ENCODE measurements at places on chromosomes 1 and 21.
A peak's percentile ranks its signal among the peaks of the same experiment; 100 is the strongest.

DNA sequence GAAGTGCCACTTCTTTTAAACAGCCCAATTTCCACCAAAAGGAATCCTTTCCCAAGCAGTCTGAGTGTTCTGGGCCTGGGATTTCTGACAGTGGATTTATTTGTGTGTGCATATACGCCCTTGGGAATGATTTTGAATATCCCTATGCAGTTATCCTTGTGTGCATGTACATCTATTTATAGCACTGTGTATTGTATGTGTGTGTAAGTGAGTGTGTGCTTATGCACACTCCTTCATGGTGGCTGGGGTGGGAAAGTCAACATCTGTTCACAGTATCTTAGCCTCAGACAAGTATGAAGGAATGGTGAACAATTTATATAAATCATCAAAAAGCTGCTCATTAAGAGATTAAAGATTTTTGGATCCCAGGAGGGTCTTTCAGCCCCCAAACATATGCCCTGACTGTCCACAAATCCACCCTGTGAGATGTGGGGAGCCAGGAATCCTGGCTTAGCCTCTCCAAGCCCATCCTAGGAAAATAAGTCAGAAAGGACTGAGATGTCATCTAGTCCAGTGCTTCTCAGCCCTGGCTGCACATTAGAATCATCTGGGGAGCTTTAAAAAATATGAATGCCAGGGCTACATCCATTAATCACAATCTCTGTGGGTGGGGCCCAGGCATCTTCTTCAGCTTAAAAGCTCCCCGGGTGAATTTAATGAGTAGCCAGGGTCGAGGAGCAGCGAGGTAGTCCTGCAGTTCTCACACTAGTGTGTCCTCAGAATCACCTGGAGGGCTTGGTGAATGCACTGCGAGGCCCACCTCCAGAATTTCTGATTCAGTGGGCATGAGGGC lies 101.4 kb downstream of the PLXNA2 start:
- no peak for DNase-seq

GRCh38 chr1:47579809-47580208 lies 142.0 kb downstream of the FOXD2 start:
- DNase-seq, result no peak

GRCh38 chr1:87435484-87435883 lies 106.8 kb downstream of the LMO4 start:
- no peak for DNase-seq

DNA sequence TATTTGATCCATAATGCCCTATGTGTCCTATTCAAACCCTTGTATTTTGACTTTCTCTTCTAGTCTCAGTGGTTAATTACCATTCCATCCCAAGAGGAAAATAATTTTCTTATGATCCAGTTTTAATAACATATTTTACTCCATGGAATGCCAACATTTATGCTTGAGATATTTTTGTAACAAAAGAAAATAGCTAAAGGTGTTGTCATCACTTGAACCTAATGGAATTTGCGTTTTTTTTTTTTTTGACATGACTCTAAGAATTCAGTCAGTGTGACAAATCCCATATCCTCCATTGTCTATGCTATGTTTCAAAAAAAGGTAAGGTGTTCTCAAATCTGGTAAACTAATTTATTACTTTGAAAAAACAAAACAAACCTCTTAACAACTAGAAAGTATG lies 324.1 kb upstream of the ADAMTS5 start:
- DNase-seq, result peak; percentile 9

DNA sequence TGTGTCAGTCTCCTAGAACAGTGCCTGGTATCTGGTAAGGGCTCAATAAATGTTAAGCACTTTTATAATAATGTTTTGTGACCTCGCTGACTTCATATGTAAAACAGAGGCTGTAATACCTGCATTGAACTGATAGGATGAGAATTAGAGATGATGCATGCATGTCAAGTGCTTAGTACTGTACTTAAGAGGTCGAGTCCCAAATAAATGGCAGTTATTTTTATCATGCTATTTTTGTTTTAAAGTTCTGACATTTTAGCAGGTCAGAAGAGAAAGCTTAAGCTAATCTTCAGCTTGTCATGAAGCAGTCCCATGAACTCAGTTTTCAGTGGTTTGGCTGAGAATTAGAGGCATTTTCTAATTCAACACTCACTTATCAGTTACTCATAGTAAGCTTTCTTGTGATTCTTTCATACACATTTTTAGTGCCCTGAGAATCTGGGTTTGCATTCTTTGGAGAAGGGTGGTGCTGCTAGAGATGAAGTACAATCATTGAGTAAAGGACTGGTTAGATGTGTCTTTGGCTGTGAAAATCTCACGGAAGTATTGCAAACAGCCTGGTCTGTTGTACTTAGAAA lies 75.7 kb upstream of the RAVER2 start:
- DNase-seq, result no peak

DNA sequence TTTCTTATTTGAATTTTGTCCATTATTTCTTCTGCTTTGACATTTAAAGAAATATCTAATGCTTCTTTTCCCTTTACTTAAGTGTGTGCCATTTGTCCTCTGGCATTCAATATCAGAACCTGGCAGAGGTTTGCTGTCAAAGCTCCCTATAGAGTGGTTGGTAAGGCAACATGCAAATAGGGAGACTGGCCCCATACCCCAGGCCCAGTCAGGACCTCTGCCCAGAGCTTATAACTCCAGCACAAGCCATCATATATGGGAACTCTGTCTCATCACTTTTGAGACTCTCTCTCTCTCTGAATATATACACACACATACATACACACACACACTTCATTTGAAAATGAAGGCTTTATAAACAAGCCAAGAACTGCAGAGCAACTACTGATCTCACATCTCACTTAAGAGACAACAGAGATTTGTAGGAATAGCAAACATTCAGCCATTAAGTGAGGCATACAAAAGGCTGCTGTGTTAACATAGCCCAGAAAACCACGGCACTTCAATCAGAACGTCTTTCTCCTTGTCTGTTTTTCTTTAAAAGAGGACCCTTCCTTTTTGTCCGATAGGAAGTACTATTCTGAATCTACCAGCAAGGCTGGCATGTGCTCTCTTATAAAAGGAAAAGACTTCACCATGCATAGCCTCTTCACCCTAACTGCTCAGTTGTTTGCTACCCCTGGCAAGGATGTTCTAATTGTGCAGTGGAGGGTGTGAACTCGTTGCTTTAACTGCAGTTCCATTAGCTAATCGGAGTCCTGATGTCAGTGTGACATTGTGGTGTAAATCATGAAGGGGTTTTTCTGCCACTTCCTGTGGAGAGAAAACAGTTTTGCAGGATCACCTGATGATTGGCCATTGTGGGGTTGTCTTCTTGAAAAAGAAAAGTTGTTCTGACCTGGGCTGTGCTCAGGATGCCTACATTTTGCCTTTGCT lies 101.7 kb downstream of the NR5A2 start:
- no peak for DNase-seq

DNA sequence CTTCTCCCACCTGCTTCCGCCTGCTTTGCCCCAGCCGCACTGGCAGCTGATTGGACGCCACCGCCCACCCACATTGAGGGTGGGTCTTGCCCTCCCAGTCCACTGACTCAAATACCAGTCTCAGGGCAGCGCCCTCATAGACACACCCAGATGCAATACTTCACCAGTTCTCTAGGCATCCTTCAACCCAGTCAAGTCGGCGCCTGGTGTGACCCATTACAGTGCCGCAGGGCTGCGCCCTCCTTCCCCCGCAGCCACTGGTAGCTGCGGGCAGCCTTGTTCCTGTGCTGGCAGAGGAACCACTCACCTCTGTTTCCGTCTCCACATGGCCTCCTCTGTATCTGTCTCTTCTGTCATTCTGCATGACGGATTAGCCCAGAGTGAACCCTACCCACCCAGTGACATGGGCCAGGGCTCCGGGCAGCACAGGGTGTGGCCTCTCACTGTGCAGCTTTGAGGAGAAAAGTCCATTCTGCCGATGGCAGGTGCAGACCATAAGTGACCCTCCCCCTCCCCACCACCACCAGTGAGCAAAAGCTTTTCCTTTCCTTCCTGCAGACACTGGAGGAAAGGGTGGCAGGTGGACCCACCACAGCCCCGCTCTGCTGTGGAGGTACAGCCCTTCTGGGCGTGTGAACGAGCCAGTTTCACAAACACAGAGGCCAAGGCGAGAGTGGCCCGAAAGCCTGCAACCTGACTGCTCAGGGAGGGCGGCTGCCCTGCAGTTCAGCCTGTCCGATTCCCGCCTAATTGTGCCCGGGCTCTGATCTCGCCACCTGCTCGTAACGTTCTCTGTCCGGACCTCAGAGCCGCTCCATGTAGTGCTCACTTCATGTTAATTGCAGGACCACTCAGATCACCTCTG lies 57.1 kb downstream of the FAAP20 start:
- no peak for DNase-seq

- DNase-seq, result no peak
These were observed 230.3 kb upstream of the USP24 start for GRCh38 chr1:55445416-55445815.

DNA sequence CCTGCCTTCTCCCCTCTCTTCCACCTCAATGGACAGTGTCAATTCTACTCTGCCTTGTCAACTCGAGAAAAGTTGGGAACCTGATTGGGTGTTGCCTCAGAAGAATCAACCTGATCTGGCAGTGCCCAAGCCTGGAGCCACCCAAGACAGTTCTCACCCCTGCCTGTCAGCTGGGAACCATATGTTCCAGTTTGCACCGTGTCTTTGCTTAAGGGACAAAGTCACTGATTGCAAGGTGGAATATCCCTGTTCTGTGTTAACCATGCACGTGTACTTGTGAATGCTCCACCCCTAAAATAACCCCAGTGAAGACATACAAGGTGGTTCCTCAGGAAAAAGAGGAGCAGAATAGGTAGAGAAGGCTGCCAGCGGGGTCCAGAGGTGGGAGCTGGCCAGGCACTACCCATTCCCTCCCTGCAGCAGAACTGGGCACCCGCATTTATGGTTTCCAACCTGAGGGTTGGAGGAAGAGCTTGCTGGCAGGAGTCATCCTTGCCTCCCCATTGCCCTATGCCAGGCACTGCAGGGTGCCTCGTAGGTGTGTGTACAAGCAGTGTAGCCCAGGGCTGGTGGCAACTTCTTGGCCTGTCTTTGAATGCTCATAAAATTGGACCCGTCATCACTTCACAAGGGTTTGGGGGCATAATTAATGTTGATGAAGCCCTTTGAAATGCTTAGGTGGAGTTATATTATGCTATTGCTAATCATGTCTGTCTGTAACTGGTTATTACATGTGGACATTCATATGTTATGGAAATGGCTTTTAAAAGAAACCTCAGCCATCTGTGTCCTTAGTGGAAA lies 11.3 kb downstream of the NIPAL3 start:
- no peak for DNase-seq

GRCh38 chr1:224747578-224747977 lies 131.5 kb downstream of the CNIH3 start:
- peak; percentile 60 for DNase-seq

DNA sequence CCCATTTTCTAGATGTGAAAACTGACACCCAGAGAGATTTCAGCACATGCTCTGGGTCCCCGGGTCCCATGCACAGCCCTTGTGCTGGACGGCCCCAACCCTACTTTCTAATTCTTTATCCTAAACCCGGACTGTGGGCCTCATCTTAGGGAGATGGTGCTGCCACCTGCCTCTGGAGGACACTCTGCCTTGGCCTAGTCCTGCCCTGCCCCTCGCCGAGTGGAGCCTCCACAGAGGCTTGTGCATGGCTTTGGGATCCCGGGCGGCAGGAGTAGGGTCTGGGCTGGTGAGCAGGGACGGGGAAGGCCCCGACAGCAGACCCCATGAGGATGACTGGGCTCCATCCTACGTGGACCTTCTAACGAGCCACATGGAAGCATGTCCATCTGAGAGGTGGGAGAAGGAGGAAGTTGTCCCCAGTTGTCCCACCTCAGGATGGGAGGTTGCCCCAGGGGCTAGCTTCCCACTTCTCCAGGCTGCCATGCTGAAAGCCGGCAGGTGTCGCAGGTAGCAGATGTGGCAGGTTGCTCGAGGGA lies 12.4 kb downstream of the MX2 start:
- no peak for DNase-seq

DNA sequence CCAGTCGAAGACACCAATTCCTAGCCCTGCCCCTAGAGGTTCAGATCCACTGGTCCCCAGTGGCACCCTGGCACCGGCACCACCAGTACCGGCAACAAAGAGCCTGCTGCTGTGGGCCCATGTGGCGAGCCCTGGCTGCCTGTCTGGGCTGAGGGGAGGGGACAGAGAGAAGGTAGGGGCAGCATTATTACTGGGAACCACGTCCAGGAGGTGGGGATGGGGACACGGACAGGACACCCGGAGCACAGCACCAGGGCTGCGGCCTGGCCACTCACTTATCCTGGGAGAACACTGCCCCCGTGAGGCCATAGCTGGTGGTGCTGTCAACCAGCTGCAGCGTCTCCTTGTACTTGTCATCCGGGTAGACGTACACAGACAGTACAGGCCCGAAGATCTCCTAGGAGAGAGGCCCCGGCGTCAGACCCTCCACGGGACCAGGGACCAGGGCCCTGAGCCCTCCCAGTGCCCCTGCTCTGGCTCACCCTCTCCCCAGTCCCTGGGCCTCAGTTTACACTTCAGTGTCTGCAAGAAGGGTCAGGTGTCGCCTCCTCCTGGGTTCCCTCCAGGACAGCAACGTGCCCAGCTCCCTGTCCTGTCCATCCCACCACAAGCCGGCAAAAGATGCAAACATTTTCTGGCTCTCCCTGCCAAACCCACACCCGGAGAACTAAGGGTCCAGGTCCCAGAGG lies 15.8 kb upstream of the TAS1R2 start:
- DNase-seq, result peak; percentile 77

- peak; percentile 63 for DNase-seq
These were observed 42.6 kb downstream of the OPTC start for GRCh38 chr1:203536575-203536974.

GRCh38 chr1:184555665-184556641 lies 169.1 kb downstream of the C1orf21 start:
- no peak for DNase-seq

GRCh38 chr1:207902566-207902965 lies 8.4 kb downstream of the CD34 start:
- no peak for DNase-seq

DNA sequence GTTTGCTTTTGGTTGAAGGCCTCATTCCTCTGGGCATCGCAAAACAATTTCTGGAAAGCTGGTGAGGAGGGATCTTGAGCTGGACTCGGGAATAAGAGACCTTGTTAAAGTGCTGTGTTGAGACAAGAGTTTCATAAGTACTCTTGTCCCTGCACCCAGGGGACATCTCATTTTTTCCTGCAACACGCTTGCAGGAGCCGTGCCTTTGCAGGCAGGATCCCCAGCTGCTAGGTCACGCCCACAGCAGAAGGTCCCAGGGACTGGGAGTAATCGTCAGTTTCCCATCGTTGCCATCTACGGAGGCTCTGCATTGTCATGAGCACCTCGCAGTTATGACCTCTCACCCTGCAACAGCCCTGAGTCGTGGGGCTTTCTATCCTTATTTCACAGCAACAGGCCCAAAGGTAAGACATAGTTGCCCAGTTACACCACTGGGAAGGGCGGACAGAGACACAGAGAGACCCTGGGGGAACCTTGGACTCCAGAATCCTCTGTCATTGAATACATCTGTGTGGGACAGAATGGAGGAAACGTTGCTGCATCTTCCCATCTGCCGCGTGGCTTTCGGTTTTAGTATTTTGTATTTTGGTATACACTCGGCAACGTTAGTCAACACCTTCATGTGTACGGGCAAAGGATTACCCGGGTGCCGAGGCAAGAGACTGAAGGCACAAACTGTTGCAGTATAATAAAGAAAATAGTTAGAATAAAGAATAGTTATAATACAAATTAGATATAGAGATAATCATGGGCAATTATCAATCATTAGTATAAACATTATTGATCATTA lies 60.4 kb upstream of the DMRTB1 start:
- DNase-seq, result no peak
